ENCODE measurements at places on chromosomes 13 and 19.

GRCh38 chr19:49776371-49776764 is 9.6 kb downstream of the AP2A1 start:
- DNase-seq, result no peak

DNA sequence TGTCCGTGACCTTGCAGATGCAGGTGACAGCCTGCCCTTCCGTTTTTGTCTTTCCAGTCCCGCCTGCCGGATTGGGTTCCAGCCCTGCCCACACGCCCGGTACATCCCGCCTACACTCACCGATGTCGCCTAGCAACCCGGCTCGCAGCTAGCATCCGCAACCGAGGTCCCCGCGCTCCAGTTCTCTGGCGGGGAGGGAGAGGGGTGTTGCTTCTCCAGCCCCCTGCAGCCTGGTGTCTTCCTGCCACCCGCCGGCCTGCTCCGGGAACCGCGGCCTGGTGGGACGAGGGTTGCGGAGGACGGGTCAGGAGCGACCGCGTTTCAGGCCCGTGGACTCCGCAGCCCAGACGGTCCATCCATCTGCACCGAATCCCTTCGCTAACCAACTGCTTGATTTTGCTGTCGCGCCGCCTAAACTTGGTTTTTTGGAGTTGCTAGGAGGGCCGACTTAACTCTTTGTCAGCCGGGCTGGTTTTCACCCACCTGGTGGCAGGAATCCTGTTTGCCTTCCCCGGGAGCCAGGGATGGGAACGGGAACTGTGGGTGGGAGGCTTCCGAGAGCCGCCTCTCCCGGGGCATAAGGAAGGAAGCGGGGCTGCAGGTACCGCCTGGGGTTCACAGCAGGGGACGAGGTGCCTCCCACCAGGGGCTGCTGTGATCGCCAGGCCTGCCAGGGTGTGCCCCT is 15.4 kb upstream of the MATK start:
- DNase-seq, result peak; percentile 51

DNA sequence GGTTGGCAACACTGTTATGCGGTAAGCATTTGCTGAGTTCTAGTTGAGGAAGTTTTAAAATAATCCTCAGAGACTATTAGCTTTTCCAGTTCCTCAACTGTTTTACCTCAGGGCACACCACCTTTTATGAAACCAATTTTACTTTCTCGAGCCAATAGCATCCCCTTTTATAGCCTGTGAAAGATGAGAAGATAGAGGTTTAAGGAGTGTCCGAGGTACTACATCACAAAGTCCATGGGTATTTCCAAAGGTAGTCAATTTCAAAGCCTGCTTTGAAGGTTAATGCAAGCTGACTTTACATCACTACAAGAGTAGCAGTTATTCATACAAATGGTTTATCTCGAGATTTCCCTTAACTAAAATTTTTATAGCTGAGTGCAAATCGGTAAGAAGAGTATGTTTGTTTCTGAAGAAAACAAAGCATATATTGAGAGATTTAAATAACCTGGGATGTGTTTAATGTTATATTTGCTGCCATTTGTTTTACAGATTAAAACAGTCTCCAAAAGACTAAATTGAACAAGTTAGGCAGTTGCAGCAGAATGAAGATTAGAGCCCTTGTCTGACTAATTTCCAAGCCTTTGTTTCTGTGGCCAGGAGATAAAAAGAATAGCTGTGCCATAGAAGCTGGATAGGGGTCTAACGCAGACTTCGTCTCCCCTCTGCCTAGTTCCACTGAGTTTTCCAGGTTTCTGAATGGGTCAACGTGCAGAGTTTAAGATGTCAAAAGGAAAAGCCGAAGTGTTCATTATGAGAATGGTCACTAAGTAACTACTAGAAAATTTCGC is 74.7 kb upstream of the TRPC4 start:
- no peak for DNase-seq

DNA sequence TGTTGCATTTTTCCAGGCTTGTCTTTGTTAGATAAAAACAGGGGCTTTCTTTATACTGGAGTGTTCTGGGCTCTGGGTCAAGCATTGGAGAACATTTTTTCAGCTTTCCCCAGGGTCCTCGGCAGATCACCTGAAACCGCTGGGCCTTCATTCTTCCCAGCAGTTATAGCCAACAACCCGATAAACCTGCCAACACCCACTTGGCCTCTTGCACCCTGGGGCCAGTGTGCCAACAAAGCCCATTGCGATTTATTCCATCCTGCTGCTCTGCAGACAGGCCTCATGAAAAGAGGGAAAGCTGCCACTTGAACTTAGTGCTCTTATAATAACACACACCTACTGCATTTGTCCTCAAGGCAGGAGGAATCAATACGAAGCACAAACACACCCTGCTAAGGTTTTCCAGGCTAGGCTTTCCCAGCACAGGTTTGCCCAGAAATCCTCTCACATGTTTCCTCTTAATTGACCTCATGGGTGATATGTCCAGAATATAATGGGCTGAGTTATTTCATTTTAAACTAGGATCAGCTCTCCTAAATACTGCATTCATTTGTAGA is 669.3 kb downstream of the LIG4 start:
- no peak for DNase-seq

DNA sequence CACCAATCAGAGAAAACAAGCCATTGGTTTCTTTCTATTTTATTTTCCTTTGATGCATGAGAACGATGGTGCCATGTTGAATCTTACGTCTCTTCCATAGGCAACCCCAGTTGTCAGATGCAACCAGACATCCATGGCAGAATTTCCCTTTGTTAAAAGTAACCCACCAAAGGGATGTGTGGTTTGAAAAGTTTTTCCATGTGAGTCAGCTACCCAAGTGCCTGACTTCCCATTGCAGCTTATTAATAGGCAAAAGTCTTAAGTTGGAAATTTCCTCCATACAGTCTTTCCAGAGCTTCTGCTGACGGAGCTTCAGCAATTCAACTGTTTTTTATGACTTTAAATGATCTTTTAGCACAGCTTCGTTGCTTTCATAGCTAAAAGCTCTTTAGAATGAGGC is 73.8 kb upstream of the FAM216B start:
- no peak for DNase-seq

- DNase-seq, result no peak
These were observed 147.6 kb upstream of the RXFP2 start for GRCh38 chr13:31591642-31592233.

DNA sequence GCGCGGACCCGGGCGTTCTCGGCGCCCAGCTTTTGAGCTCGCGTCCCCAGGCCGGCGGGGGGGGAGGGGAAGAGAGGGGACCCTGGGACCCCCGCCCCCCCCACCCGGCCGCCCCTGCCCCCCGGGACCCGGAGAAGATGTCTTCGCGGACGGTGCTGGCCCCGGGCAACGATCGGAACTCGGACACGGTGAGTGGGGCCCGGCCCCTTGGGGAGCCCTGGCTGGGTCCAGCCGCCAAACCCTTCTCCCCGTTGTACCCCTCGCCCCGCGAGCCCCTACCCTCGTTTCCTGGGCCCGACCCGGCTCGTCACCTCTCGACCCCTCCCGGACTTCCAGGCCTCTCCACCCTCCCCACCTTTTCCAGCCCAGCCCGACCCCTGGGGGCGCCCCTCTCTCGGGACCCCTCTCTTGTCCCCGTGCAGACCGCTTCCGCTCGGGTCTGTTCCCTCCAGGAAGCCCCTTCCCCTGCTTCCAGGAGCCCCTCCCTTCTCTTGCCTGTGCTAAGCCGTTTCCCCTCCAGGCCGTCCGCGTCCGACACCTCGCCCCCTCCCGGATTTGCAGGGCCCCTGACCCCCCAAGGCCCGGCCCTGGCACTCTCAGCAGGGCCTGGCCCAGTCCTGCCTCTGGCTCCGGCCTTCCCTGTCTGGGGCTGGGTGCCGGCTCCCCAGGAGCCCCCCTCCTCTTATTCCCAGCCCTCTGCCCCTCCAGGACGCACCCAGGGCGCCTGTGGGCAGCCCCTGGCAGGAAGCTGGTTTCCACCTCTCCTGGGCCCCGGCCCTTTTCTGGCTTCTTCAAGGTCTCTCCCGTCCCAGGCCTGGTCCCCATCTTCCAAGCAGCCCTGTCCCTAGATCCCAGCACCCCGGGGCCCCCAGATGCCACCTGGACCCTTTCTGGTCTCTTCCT is 632 bp downstream of the MARK4 start:
- no peak for DNase-seq

- no peak for DNase-seq
These were observed 22.2 kb upstream of the PLPP2 start for GRCh38 chr19:313169-313987.

DNA sequence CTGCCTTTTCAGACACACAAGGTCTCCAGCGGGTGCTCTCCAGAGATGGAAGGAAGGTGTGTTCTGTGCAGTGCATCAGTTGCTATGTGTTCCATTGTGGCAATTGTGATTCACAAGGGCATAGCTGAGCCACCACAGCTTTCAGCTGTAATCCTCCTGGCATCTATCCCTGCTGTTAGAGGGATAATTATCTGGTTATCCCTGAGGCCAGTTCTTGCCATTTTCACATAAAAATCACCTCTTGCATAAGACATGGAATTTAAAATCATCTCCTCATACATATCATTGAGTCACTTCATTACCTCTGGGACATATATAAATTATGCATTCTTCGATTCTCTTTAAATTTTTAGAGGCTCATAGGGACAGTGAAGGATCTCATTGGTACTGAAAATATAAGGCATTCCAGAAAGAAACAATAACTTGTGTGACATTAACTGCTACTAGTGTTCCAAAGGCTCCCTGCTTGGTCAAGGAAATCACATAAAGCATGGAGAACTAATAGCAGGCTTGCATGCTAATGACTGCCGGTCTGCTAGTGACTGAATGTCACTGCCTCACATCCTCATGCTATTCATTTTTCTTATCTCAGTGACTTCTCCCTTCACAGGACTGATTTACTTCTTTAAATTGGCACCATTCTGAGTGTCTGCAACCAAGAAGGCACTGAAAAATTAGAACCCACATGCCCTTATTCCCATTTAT is 214.0 kb downstream of the ENOX1 start:
- DNase-seq, result no peak

- DNase-seq, result no peak
These were observed 349.3 kb downstream of the RBM26 start for GRCh38 chr13:79056706-79057105.

- no peak for DNase-seq
These were observed 41.2 kb downstream of the RUBCNL start for GRCh38 chr13:46345866-46346265.

GRCh38 chr13:85608255-85608829 is 190.9 kb downstream of the SLITRK6 start:
- no peak for DNase-seq

- no peak for DNase-seq
These were observed 9.6 kb upstream of the ZC3H13 start for GRCh38 chr13:46062185-46062584.

DNA sequence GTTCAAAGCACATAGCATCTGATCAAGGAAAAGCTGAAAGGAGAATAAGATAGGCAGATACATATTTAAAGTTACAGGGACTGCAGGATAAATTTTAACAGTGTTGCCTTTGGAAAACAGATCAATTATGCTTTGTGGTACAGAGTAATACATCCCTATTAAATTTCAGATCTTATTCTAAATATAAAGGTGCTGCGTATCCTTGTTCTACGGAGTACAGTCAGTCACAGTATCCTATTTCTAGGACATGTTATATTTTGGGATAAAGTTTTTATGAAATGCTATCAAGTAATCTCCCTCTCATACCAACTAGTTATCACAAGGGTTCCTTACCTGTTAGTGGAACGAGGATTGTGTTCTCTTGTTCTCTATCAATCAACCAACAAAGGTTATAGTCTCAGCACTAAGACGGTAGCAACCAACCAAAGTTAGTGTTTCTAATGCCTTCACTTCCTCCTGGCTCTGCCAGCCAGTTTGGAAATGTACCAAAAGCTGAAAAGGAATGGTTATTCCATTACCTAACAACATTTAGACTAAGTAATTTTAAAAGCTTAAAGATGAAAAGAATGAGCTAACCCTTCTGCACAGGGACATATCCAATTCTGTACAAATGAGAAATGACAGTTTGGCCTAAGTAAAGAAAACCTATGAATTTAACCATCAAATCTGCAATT is 35.2 kb downstream of the TSC22D1 start:
- DNase-seq, result no peak

GRCh38 chr13:30675717-30676116 is 58.0 kb downstream of the USPL1 start:
- DNase-seq, result no peak

DNA sequence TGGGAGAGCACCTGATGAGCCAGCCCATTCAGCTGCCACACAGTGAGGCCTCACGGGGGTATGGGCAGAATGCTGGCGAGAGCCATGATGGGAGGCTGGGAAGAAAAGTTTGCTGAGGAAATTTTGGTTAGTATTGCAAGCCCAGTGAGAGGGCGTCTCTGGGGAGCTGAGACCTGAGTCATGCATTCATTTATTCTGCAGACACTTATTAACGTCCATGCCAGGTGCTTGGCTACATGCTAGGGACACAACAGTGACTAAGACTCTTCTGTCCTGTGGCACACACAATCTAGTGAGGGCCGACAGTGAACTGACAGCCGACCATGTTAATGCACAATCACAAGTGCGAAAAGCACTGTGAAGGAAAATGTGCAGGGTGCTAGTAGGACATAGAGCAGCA is 27.2 kb downstream of the WDR62 start:
- DNase-seq, result no peak

DNA sequence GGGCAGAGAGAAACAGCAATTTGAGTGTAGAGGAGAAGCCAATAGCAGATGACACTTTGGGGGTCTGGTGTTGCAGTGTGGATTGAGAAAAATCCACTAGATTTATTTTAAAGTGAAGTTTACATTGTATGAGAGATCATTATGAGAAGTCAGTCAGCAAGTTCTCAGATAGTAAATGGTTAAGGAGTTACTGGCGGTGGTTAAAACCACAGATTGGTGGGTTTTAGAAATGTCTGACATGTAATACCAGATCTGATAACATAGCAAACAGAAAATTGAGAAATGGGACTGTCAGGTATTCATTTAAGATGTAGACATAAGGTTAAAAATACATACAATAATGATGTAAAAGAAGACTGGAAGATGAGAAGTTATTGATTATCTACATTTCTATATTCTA is 7.2 kb downstream of the ABHD13 start:
- DNase-seq, result no peak

DNA sequence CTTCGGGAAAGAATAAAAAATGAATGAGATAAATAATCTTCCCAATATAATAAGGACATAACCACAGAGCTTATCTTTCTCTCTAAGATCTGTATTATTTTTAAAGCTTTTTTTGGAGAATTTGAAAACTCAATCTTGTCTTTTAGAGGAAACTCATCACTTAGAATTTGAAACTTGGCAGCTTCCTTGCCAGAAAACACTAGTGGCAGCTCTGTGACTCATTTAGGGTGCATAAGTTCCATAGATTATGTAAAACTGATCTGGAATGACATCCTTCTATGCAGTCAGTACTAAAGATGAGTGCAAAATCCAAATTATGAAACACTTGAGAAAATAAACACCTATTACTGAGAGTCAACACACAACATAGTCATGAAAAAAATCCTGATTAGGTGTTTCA is 848.0 kb downstream of the DACH1 start:
- DNase-seq, result no peak

DNA sequence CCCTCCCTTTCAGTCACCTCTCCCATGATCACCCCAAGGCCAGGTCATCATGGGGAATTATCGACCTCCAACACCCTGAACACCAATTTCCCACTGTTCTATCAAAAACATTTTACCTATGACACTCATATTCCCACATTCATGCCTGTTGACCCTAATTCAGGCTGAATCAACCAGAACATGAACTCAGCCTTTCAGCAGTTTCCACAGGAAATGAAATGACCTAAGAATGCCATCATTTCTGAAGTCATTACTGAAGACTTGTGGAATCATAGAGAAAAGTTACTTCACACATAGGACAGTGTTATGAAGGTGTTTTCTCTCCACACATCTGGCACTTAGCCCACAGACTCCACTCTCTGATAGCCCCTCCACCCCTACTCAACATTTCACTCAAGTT is 29.9 kb upstream of the FAM124A start:
- no peak for DNase-seq

GRCh38 chr13:113553511-113554332 is 30.8 kb upstream of the TFDP1 start:
- DNase-seq, result no peak

Data from activated gamma-delta T cell treated with anti-CD3 and anti-CD28 coated beads, Interleukin-2, amount 50 U/mL, for 16 hours (primary cell).